ENCODE measurements at places on chromosomes 5 and 9. TPM values are rescaled to one million over a fixed set of nuclear protein-coding genes. Genes with fewer than 3 reads are reported as not detected.

Gene DOCK2
- total RNA-seq: 10.4 TPM

Gene SLC36A3
- total RNA-seq: not detected

Gene IFNE
- total RNA-seq: 1.8 TPM

Gene CDH6
- total RNA-seq: 7.2 TPM

Gene SURF4
- total RNA-seq: 638 TPM

DNA sequence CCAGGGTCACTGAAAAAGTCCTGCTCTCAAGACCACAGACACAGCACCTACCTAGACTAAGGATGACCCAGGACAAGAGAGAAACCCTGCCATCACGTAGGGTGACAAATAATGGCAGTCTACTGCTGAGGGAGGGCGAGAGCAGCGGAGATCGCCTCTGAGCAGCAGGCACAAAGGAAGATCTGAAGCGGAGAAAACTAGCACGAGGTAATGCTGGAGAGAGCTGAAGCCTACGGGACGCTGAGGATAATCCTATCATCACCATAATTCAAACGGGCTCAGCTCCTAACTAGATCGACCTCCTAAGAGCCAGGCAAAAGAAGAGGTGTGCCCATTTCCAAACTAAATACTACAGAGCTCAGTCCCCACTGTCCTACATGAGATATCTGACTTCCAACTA is 41.3 kb downstream of the FBXO10 start:
- H3K4me1 ChIP-seq: no peaks in the 10 kb centered on the region
- no peak for DNase-seq
- no peaks in the 10 kb centered on the region for H3K27me3 ChIP-seq
- no peaks in the 10 kb centered on the region for H3K36me3 ChIP-seq

DNA sequence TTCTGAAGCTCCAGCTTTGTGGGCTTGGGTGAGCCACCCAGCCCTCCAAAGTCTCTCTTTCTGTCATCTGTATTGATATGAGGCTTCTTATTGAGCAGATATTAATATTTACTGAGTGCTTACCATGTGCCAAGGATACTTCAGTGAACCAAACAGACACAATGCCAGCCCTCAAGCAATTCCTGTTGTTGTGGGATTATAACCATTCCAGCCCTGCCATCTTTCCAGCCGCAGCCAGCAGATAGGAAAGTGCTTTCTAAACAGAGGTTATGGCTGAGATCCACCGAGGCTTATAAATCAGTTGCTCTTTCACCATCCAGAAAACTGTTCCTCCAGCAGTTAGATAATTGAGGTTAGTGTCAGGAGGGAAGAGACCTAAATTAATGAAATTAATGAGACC is 137.7 kb upstream of the ALDH1B1 start:
- H3K27ac ChIP-seq: no peak overlapping the region
- no peaks in the 10 kb centered on the region for H3K27me3 ChIP-seq
- H3K4me3 ChIP-seq: no peak overlapping the region
- no peaks in the 10 kb centered on the region for H3K4me1 ChIP-seq
- no peak for DNase-seq

DNA sequence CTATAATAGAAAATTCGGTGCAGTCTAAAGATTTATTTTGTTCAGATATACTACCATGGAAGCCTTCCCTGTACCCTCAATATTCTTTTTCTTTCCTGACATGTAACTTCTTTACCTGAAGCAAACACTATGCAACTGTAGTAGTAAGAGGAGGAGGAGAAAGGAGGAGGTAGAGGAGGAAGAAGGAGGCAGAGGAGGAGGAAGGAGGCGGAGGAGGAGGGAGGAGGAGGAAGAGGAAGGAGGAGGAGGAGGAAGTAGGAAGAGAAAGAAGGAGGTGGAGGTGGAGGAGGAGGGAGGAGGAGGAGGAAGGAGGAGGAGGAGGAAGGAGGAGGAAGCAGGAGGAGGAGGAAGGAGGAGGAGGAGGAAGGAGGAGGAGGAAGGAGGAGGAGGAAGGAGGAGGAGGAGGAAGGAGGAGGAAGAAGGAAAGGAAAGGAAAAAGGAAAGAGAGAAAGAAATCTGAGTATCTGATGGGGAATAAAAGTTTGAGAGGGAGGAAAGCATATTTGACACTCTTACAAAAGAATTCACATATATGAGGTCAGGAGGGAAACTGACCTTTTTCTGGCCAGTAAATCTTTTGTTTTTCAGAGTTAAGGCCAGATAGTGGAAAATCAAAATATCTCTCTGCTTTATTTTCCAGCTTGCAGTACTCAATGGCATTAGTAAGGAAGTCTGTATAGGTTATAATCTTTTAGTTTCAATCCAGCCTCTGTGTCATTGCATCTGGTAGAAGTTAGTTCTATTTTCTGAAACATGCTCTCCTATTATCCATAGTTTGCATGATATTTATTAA is 114.5 kb upstream of the LPAR1 start:
- no peaks in the 10 kb centered on the region for H3K36me3 ChIP-seq
- H3K4me3 ChIP-seq: no peak overlapping the region
- H3K27ac ChIP-seq: no peak overlapping the region
- peaks cover 21% of the 10 kb centered on the region for H3K4me1 ChIP-seq

GRCh38 chr5:177332896-177333260 is 18.6 kb downstream of the LMAN2 start:
- H3K27ac ChIP-seq: no peak overlapping the region
- H3K4me1 ChIP-seq: peaks cover 4% of the 10 kb centered on the region
- no peaks in the 10 kb centered on the region for H3K27me3 ChIP-seq
- no peak overlapping the region for H3K4me3 ChIP-seq
- DNase-seq: no peak

DNA sequence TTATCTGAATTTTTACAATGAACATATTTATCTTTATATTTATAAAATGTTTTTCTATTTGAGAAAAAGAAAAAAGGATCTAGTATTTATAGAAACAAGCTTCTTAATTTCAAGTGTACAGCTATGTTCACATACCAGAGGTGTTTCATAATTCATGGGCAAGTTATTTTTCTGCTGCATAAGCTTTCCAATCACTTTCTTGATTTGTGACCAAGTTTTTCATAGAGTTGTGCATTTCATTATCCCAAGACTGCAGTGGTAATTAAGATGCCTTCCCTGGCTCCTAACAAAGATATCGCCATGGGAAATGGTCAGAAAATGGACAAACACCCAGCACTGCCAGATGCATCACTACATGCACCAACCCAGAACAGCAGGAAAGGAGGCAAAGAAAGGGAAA is 124.6 kb downstream of the GNAQ start:
- DNase-seq: no peak
- no peak overlapping the region for H3K4me3 ChIP-seq
- H3K36me3 ChIP-seq: no peaks in the 10 kb centered on the region
- H3K4me1 ChIP-seq: peaks cover 23% of the 10 kb centered on the region
- no peaks in the 10 kb centered on the region for H3K27me3 ChIP-seq

DNA sequence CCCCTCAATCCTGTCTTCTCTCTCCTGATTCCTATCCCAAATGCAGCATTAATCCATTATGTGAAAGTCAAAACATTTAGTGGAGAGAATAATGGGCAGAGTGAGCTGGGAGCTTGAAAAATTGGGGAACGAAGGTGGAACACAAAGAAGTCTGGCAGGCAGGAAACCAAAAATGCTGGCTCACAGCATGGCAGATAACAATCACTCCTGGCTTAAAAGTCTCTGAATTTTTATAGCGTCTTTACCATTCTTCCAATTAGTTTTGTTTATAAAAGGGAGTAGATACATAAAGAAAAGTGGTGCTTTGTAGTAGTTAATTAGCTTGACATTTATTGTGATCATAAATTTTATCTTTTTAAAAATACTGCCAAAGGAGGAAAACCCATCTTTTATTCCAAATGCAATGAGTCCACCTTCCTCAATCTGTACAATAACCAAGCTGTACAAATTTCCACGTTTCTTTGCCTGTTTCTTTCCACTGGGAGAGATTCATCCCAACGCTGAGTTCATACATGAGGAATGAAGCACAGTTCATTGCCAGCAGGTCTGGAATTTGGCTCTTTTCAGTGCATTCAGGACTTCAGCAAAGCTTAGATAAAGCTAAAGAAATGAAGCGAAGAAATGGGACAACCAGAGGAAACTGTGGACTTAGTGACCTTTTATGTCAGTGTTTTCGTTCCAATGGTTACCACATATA is 174.7 kb downstream of the HMHB1 start:
- no peaks in the 10 kb centered on the region for H3K27me3 ChIP-seq
- peaks cover 54% of the 10 kb centered on the region for H3K4me1 ChIP-seq
- peak overlapping the region; percentile 92 for H3K27ac ChIP-seq
- DNase-seq: peak; percentile 83

GRCh38 chr5:10562201-10563109 is 1.4 kb upstream of the ANKRD33B start:
- no peaks in the 10 kb centered on the region for H3K27me3 ChIP-seq
- H3K27ac ChIP-seq: no peak overlapping the region
- no peak for DNase-seq

DNA sequence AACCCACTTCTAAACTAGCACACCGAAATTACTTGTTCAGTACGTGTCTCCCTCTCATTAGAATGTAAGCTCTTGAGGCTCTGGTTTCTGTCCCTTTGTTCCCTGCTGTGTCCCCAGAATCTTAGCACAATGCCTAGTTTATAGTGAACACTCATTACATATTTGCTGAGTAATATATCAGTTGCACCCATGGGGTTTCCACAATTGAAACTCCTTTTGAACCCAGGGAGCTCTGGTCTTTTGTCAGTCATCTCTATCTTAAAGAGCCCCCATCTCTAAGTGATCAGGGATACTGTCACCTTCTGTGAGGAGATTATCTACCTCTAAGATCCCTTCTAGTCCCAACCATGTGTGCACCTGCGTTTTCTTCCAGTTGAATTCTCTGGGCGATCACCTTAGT is 12.8 kb downstream of the CAMK4 start:
- H3K4me3 ChIP-seq: no peak overlapping the region
- H3K27me3 ChIP-seq: no peaks in the 10 kb centered on the region
- DNase-seq: no peak
- no peaks in the 10 kb centered on the region for H3K36me3 ChIP-seq

DNA sequence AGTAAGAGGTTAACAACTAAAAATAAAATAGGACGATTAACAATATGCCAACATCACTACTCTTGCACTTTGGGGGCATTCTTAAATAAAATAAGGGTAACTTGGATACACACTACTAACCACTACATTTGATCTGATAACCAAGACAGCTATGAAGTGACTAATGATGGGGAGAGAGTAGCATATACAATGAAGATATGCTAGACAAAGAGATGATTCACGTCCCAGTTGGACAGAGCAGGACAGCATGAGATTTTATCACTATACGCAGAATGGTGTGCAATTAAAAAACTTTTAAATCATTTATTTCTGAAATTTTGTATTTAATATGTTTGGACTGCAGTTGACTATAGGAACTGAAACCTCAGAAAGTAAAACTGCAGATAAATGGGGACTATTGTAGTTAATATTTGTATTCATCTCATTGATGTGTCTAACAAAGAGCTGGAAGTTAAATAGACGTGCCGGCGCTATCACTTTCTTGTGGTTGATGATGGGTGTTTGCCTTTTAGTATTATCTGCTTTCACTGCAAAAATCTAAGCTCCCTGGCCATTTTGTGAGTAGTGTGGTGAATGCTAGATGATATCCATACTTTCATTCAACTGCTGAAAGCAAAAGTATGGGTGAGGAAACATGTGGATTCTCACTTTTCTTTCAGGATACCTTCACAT is 18.7 kb downstream of the GIN1 start:
- H3K4me3 ChIP-seq: no peak overlapping the region
- DNase-seq: no peak
- H3K27ac ChIP-seq: no peak overlapping the region
- H3K36me3 ChIP-seq: no peaks in the 10 kb centered on the region
- H3K27me3 ChIP-seq: no peaks in the 10 kb centered on the region
- no peaks in the 10 kb centered on the region for H3K4me1 ChIP-seq

- H3K27ac ChIP-seq: no peak overlapping the region
- no peak overlapping the region for H3K4me3 ChIP-seq
- no peak for DNase-seq
- H3K4me1 ChIP-seq: no peaks in the 10 kb centered on the region
- no peaks in the 10 kb centered on the region for H3K36me3 ChIP-seq
Measured at GRCh38 chr9:128391956-128392301, 20.8 kb downstream of the URM1 start.

- peaks cover 49% of the 10 kb centered on the region for H3K4me1 ChIP-seq
- peak overlapping the region; percentile 99 for H3K27ac ChIP-seq
- no peak overlapping the region for H3K4me3 ChIP-seq
- DNase-seq: peak; percentile 73
- no peaks in the 10 kb centered on the region for H3K36me3 ChIP-seq
- no peaks in the 10 kb centered on the region for H3K27me3 ChIP-seq
Measured at GRCh38 chr5:172952034-172952511, 7.2 kb upstream of the RPL26L1 start.

GRCh38 chr5:104170926-104171325 is 608.3 kb upstream of the NUDT12 start:
- H3K27me3 ChIP-seq: no peaks in the 10 kb centered on the region
- H3K4me3 ChIP-seq: no peak overlapping the region
- H3K36me3 ChIP-seq: no peaks in the 10 kb centered on the region
- no peaks in the 10 kb centered on the region for H3K4me1 ChIP-seq

GRCh38 chr9:108919517-108919916 is 14.4 kb downstream of the ELP1 start:
- no peaks in the 10 kb centered on the region for H3K27me3 ChIP-seq
- peaks cover 53% of the 10 kb centered on the region for H3K36me3 ChIP-seq
- no peak overlapping the region for H3K4me3 ChIP-seq
- H3K27ac ChIP-seq: no peak overlapping the region

DNA sequence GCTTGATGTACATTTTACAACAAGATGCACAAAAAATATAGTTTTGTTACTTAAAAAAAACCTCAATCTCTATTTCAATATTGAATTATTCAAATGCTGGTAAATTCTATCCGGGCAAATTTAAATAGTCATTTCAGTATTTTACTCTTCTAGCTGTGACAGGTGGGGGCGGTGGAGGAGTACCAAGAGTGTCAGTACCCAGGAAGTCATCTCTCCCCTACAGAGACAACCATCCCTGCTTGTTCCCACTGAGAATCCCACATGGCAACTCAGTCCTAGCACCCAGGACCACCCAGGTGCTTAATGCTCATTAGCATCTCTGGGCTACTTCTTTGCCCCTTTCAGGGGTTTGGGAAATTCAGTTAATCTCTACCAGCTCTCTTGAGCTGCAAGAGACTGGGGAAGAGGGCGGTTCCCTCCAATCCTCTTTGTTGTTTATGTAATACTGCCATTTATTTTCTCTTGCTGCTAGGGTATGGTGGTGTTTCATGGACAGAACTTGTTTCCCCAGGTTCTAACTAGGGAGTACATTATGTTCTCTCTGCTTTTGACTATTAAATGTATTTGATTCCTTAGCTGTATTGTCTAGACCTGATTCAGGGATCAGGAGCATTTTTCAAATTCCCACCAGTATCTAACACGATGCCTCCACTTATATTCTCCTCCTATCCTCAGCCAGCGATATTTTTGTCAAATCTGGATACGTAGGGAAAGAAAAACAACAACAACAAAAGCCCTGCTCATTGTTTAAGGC is 122.5 kb downstream of the CDH18 start:
- 0 out of 2 replicates have a peak, but pooled peaks cover 3% of the 10 kb centered on the region for H3K4me1 ChIP-seq
- H3K36me3 ChIP-seq: no peaks in the 10 kb centered on the region
- no peak for DNase-seq
- no peaks in the 10 kb centered on the region for H3K27me3 ChIP-seq
- peak overlapping the region; percentile 47 for H3K4me3 ChIP-seq
- H3K27ac ChIP-seq: no peak overlapping the region

- H3K4me1 ChIP-seq: no peaks in the 10 kb centered on the region
- H3K4me3 ChIP-seq: no peak overlapping the region
- no peaks in the 10 kb centered on the region for H3K36me3 ChIP-seq
- DNase-seq: no peak
Measured at GRCh38 chr5:15483351-15484097, 16.5 kb upstream of the FBXL7 start.

All from GM23248 (cell line).